ENCODE measurements at places on chromosomes 2 and 18.

DNA sequence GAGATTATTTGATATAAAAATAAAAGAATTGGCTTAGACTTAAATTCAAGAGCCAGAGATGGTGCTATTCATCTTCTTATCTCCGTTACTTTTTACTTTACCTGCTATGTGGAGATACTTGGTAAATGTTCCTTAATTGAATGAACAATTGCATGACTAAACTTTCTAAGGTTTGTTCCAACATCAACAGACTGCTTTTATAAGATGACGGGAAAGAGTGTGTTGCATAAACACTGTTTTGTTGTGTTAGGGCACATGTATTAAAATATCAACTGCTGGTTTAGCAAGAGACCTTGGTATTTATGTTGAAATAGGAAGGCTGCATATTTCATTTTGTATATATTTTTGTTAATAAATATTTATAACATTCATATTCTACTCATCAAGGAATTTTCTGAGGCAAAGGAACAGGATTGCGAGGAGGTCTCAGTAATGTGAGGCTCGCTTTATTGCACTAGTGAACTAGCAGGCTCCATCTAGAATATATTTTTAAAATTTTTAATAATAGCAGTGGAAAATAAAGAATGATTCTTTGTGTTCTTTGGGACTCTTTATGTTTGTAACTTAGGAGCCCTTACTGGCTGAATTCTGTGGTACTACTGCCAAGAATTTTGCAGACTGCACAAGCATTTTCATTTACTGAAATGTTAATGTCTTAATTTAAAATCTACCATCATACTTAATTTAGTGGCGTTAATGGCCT lies 10.7 kb upstream of the NFE2L2 start:
- DNase-seq = no peak

DNA sequence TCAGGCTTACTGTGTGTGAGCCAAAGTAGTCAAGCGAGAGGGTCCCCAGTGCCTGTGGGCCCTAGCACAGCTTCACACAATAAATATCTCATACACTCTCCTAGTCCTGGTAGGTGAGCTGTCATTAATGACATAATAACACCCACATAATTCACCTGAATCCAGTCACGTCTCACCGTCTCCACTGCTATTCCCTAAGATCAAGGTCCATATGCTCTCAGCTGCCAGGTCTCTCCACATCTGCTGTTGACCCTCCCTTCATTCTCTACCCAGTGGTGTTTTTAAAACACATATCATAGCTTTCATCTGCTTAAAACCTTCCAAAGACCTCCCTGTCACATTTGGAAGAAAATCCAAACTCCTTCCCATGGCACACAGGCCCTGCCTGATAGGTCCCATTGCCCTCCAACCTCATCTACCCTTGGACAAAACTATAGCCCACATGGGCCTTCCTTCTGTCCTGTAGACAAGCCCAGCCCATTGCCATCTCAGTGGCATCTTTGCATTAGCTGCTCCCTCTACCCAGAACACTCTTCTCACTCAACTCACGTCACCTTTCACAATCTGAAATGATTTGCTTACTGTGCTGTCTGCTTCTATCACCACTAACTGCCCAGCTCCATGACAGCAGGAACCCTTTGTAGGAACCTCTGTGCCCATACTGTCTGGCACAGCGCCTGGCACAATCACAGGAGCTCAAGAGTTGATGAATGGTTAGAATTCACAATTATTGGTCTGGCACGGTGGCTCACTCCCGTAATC lies 7.5 kb downstream of the KCNG3 start:
- no peak for DNase-seq

- no peak for DNase-seq
Observed at GRCh38 chr2:237509151-237509550, 22.1 kb downstream of the MLPH start.

GRCh38 chr2:230128623-230129342 lies 60.1 kb upstream of the SLC16A14 start:
- no peak for DNase-seq

- DNase-seq = no peak
Observed at GRCh38 chr2:2842466-2842865, 511.4 kb upstream of the MYT1L start.

DNA sequence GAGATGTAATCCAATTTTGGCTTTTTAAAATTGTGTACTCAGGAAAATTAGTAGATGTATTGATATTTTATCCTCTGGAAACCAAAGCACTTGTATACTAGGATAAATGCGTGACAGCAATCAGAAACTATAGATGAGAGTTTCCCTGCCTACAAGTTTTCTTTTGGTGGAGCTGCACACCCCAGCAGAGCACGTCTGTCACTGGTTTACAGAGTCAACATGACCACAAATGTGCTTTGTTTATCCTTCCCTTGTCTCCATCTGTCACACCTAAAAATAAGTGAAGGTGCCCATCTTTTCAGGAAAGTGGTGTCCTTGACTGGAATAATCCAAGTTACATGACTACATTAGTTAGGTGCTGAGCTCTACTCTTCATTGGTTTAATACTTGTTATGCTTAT lies 210.4 kb upstream of the DSEL start:
- no peak for DNase-seq

- DNase-seq = no peak
Observed at GRCh38 chr2:120654381-120655134, 81.1 kb upstream of the GLI2 start.

DNA sequence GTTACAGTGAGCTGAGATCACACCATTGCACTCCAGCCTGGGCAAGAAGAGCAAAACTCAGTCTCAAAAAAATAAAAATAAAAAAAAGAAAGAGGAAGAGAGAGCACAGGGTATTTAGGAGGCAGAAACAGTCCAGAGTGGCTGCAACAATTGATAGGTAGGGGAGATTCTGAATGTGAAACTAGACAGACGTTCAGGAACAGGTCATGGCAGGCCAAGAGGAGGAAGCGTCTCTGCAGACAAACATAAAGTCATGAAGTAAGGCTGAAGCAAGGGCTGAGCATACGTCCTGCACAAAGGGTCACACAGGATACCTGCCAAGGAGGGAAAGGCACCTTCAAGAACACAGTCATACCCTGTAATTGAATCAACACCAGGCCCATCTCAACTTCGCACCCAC lies 64.1 kb upstream of the ZNF532 start:
- DNase-seq = no peak

GRCh38 chr2:108918941-108919341 lies 70.1 kb downstream of the EDAR start:
- no peak for DNase-seq

DNA sequence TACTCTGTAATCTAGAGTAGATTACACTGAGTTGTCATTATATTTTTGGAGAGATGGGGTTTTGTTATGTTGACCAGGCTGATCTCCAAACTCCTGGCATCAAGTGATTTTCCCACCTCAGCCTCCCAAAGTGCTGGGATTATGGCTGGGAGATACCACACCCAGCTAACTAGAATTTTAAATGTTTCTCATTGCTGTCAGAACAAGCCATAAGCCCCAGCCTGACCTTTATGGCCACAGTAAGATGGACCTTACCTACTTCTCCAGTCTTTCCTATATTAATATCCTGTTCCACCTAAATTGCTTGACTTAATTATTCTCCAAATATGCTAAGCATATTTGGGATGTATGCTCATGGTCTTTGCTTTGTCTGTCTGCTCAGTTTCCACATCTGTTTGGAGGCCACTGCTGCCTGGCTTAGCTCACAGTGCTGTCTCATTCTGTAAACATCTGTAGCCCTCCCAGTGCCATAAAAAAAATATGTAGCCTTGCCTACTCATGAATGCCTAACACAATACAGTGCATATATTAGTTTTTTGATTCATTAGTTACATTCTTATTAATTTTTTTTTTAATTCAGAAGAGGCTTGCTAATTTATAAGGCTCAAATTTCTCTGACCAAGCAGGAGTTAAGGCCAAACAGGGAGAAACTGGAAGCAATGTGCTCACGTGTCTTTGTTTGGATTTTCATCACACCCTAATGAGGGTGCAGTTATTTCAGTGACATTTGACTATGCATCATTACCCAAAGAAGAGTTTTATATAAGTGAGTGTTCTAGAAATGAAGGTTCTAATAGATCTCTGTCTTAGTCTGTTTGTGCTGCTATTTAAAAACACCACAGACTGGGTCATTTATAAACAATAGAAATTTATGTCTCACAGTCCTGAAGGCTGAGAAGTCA lies 45.3 kb upstream of the PSME4 start:
- DNase-seq = no peak

GRCh38 chr2:30566631-30567030 lies 119.6 kb downstream of the LCLAT1 start:
- no peak for DNase-seq

GRCh38 chr2:96546797-96547196 lies 10.2 kb downstream of the ARID5A start:
- DNase-seq = no peak

- DNase-seq = no peak
Observed at GRCh38 chr18:27749194-27749593, 427.7 kb downstream of the CDH2 start.

DNA sequence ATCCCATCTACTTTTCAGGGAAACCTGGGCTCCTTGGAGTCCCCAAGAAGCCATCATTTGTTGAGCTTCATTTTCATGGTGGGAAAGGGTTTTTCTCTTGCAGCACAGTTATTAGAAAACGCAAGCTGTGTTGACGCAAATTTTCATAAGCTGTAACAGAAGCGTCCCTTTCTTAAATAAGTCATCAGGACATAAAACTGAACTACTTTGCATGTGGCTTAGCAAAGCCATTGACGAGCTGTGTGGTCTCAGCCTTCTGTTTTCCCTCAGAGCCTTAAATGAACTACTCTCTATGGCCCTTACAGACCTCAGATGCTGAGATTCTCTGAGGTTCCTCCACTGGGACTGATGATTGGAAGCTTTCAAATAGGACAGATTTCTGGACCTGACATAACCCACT lies 85.1 kb downstream of the ARL4C start:
- no peak for DNase-seq

DNA sequence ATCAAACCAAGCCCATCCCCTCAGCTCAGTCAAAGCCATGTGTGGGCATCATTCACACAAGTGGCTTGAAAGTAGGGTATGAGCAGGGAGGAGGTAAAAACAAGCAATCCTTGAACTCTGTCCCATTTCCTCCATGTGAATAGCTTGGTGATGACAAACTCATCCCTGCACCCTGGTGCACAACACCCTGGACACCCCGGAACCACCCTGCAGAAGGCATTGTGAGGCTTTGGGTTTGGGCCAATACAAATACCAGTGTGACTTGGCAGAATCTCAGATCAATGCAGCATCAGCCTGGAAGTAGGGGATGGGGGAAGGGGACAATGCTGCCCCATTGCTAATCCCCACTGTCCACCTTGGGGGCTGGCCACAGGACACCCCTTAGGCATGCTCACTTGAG lies 28.6 kb downstream of the TGFA start:
- DNase-seq = no peak

DNA sequence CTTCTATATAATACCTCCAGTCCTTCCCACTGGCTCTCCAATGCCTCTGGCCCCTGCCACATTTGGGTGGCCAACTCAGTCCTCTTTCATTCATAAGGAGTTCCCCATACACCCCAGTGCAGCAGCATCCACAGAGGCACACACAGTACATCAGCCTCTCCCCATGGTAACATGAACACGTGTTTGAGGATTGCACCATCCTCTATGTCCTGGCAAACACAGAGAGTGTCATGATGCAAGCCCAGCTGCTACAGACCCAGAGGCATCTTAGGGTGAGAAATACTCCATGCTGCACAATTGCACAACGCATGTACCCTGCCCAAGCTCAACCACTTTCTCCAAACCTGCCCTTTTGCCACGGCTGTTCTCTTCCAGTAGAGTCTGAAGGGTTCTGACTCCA lies 11.5 kb downstream of the IGFBP5 start:
- DNase-seq = no peak

- no peak for DNase-seq
Observed at GRCh38 chr2:47254464-47254863, 99.4 kb upstream of the STPG4 start.

GRCh38 chr2:159192371-159192918 lies 94.1 kb downstream of the WDSUB1 start:
- no peak for DNase-seq

Measured in GM18507 (cell line).